ENCODE measurements at places on chromosomes 7 and 10.

- DNase-seq, result no peak
Measured at GRCh38 chr10:130795819-130796218, 515.7 kb downstream of the TCERG1L start.

DNA sequence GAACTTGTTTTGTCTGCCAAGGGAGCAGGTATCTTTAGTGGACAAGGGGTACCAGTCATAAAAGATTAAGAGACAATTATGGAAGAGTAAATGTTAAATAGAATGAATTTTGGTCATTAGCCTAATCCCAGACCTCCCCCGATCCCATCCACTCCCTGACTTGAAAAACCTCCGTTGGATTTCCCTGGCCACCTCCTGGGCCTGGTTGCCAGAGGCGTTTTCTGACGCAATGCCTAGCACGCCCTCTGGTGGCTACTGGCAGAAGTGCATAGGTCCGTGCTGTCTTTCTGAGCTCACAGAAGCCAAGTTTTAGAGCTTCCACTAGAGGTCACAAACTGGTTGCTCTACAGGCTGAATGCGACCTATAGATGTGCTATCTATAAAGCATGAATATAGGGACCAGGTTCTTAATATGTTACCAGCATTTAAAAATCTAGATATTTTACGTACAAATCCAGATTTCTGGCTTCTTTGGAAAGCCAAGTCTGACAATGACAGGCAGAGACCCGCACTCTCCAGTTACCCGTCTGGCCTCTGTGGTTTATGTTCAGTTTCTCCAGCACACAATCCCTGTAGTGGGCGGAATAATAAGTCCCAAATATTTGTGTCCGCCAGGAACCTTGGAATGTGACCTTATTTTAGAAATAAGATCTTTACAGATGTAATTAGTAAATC is 39.8 kb downstream of the SPOCK2 start:
- DNase-seq, result peak; percentile 83

GRCh38 chr7:129840757-129841156 is 112.0 kb downstream of the UBE2H start:
- no peak for DNase-seq

DNA sequence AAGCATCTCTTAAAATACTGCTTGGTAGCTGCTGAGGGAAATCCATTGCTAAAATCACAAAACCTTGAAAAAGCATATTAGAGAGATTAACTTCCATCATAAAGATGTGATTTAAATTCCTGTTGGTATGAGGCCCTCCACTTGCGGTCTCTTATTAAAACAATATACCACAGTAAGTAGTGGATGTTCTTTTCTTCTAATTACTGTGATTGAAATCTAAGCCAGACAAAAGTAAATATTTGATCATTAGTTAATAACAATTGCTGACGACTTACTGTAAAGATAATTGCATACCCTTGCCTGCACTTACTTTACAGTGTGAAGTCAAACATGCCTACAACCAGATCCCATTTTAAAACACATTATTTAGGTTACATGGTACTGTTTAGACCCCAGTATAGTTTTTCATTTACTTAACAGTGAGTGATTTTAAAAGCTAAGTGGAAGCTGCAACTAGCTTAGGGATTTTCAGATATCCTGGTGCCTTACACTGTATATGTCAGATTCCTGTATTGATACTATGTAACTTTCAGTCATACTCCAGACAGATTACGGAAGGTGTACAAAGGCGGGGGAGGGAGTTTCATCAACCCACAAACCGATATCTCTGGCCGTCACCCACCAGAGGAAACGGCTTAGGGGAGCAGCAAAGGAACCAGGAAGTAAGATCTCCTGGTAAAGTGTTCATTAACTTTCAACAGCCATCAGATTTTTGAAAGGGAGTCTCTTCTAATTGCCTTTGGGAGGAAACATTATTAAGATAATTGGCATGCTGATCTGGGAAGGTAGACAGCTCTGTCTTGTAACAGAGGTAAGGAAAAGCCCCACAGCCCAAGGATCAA is 986 bp downstream of the NRP1 start:
- DNase-seq, result peak; percentile 11

DNA sequence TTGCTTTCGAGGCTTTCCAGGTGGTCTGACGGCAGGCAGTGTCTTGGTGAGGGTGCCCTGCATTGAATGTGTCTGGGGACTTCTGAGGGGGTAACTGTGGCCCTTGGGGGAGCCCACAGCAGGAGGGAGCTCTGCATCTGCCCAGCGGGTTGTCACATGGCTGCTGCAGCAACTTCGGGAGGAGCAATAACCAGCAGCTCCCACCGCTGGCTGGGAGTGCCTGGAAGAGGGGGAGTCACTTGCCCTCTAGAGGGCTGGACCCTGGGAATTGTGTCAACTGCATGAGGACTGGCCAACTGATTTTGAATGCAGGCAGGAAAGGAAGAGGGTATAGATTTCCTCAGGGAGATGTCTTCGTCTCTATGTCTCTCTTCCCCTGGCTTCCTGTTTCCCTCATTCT is 26.4 kb downstream of the C10orf120 start:
- no peak for DNase-seq

DNA sequence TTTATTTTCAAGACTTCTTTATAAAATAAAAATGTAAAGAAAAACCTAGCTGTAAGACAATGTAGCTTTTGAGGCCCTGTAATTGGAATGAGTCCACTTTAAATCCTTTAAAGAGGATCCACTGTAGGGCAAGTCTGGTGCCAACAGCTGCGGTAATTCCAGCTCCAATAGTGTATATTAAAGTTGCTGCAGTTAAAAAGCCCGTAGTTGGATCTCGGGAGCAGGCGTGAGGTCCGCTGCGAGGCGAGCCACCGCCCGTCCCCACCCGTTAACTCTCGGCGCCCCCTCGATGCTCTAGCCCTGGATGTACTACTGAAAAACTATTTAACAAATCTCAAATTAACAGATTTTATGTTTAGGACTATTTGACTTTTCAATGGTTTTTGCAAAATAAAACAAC is 414.7 kb upstream of the SEMA3C start:
- DNase-seq, result no peak

DNA sequence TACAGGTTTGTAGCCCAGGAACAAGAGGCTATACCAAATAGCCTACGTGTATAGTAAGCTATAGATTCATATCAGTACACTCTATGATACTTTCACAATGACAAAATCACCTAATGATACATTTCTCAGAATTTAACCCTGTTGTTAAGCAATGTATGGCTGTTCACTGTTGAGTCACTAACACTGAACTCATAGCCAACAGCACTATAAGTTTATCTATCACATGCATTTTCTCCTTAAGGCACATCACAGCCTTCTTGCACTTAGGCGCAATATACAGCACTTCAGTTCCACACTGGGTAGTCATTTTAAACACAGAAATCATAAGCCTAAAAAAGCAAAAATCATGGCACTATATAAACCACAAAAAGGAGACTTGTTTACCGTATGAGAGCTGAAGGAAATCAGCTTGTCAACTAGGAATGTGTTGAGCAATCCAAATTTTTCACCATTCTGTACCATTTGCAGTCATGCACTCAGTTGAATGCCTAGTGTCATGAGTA is 45.6 kb downstream of the ZNF438 start:
- no peak for DNase-seq

DNA sequence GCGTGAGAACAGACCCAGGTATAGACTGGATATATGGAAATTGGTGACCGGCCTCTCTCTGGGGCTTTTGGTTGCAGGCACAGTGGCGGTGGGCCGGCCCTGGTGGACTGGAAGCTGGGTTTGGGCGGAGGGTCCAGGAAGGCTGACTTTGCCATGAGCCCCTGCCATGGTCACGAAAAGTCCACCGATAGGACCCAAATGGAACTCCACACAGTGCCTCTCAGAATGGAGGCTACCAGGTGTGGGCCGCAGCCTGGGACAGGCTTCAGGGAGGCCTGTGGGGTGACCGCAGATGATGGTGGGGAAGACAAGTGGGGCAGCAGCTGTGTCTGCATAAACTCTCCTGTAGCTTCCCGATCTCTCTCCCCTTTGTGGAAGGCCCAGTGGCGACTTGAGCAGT is 123.2 kb downstream of the DNAJB6 start:
- no peak for DNase-seq

DNA sequence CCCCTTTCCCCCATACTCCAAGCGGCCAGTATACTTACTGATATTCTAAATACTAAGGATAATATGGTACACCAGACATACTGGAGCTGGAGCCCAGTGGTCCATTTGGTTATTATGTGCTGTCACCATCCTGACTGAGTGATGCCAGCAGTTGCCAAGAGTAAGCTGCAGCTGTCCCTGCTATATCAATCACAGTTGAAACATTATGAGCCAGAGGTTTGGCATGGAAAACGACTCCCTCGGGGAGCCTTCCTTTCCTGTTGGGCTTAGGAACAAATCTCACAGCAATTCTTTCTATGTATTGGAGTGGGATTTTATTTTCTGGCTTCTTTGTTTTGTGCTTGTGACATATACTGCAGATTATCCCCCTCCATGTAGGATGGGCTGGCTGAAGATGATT is 32.6 kb downstream of the STRIP2 start:
- DNase-seq, result no peak

GRCh38 chr10:32471232-32471631 is 25.3 kb downstream of the CCDC7 start:
- DNase-seq, result no peak

- no peak for DNase-seq
Measured at GRCh38 chr10:132036153-132036886, 29.4 kb upstream of the JAKMIP3 start.

- DNase-seq, result no peak
Measured at GRCh38 chr7:46156086-46156485, 235.0 kb upstream of the IGFBP3 start.

GRCh38 chr10:129404091-129404490 is 63.0 kb upstream of the MGMT start:
- no peak for DNase-seq

DNA sequence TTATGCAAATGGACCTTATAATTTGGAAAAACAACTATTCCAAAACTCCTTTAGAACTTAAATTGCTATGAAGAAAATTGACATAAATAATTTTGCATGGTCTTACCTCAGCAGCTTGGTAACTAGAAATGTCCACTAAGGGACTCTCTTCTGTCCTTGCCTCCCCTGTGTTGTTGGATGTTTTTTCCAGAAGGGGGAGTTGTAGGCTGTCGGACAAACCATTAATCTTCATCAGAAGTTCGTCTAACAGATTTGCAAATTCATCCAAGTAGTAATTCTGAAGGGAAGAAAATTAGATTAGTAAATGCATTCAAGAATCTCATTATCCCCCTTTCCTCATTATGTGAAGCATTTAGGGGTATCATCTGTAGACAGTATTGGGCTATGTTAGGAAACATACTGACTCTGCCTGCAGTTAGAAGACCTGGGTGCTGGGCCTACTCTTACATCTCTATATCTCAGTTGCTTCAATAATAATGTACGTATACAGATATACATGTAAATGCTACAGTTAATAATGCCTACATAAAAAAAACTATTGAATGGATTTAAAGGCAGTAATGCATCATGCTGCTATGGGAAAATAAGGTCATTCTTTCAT is 155.6 kb downstream of the PKD1L1 start:
- DNase-seq, result no peak

DNA sequence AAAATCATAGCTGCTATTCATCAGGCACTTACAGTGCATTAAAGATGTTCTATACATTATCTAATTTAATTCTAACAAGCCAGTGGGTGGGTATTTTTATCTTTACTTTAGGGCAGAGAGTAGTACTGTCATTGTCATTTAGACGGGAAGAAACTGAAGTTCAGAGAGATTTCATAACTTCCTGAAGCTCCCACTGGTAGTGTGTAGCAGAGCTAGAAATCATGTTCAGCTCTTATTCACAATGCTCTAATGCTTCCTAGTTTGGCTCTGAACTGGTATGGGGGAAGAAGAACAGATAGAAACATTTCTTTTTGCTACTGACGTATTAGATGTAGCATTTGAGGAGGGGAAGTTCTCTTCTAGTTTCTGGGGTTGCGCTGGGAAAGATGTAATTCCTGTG is 116.7 kb downstream of the CYP26A1 start:
- no peak for DNase-seq

GRCh38 chr10:31664803-31665202 is 263.8 kb downstream of the ARHGAP12 start:
- no peak for DNase-seq

DNA sequence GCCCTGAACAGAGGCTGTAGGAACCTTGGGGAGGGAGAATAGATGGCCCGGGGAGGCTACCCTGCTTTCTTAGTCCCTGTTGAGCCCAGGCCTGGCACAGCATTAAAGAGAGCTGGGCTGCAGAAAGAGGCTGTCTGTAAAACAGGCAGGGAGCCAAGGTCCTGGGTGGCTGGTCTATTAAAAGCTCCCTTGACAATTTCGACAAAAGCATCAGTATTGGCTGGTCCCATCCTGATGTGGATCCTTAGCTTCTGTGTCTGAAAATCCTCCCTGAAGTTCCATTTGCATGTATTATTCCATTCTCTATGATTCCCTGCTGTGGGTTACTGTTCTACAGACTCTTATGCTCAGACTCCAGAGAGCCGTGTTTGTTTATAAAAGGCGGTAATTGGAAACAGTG is 158.5 kb downstream of the GALNT17 start:
- DNase-seq, result no peak

- DNase-seq, result no peak
Measured at GRCh38 chr10:117502421-117503243, 39.9 kb upstream of the EMX2 start.

GRCh38 chr7:36881233-36881874 is 157.1 kb upstream of the AOAH start:
- DNase-seq, result no peak

- no peak for DNase-seq
Measured at GRCh38 chr10:110725801-110726630, 81.9 kb downstream of the RBM20 start.

GRCh38 chr10:82420001-82420400 is 545.0 kb downstream of the NRG3 start:
- DNase-seq, result no peak

DNA sequence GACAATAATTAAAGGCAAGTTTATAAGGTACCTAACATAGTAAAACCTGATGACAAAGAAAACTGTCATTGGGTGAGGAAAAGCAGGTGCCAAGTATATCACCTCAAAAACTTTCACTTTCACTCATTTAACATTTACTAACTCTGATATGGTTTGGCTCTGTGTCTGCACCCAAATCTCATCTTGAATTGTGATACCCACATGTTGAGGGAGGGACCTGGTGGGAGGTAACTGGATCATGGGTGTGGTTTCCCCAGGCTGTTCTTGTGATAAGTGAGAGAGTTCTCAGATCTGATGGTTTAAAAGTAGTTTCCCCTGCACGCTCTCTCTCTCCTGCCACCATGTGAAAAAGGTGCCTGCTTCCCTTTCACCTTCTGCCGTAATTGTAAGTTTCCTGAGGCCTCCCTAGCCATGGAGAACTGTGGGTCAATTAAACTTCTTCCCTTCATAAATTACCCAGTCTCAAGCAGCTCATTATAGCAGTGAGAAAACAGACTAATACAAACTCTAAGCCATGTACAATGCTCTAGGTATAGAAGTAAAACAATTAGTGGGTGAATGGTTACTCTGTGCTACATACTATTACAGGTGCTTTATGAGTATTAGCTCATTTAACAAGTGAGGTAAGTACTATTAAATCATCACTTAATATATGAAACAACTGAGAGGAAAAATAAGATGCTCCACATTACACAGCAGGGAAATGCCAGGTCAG is 199.0 kb downstream of the CHCHD3 start:
- no peak for DNase-seq

- no peak for DNase-seq
Measured at GRCh38 chr10:122554131-122555036, 6.2 kb upstream of the DMBT1 start.

All from effector memory CD4-positive, alpha-beta T cell (primary cell).